ENCODE measurements at places on chromosomes 6 and 20.

DNA sequence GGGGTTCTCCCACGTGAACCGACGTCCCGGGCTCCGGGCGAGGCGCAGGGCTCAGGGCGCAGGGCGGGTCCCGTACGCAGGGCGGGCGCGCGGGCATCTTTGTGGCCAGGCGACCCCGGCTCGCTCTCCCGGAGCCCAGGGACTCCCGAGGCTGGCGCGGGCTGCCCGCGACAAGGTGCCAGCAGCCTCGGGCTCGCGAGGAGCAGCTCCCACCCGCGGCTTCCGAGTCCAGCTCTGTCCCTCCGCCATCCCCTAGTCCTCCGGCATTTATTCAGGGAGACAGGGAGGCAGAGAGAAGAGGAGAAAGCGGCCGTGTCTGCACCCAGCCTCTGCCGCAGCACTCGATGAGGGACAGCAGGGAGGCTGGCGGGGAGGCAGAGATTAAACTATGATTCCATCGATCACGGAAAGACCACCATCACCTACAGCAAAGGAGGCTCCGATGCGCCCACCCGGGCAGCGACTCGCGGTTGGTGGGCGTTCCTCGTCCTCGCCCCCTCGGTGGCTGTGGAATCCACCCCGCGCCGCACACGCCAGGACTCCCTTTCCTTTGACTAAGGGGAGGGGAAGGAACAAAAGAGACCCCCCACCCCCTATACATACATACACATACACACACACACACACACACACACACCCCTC is 1.1 kb downstream of the RGS17 start:
- DNase-seq: no peak

DNA sequence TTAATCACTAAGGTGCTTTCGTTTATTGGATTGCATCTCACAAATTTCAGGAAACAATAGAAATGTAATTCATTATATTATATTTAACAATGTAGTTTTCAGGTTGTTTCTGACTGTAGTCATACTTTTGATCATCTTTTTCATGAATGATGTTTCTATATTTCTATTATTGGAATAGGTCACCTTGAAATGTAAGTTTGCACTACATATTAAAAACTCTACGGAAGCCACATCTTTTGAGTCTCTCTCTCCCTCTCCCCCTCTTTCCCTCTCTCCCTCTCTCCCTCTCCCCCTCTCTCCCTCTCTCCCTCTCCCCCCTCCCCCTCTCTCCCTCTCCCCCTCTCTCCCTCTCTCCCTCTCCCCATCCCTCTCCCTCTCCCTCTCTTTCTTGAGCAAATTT is 131.3 kb upstream of the FBXL4 start:
- DNase-seq: no peak

GRCh38 chr6:167152862-167153261 is 4.9 kb downstream of the GPR31 start:
- DNase-seq: no peak

DNA sequence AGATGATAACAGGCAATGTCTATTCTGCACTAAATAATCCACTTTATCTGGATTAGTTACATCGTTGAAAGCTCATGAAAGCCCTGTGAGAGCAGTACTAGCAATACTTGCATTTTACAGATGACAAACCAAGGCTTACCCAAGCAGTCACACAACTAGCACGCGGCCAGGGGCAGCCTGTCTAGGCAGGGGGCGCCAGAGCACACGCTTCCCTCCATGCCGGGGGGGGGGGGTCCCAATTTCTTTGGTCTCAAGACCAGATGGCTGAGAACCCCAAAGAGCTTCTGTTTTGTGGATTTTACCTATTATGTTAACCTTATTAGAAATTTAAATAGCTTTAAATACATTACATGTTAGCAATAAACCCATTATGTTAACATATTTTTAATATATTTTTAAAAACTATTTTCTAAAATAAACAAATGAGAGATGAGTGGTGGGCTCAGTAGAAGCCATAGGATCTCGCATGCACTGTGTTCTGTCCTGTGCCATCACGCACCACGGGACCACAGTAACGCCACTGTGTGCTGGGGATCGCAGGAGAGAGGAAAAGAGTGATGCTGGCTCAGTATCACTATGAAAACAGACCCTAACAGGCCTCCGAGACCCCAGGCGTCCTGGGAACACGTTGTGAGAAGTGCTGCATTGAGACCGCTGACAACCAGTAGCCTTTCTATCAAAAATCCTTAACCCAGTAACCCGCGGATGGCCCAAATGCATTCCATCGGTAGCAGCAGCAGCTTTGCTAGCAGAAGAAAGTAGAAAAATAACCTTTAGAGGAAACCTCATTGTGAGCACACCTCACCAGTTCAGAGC is 5.3 kb upstream of the PRR18 start:
- DNase-seq: peak; percentile 69

- DNase-seq: no peak
Observed at GRCh38 chr6:44771647-44772415, 384.3 kb downstream of the CDC5L start.

GRCh38 chr6:91874971-91875370 is 1288.1 kb upstream of the MAP3K7 start:
- no peak for DNase-seq

- peak; percentile 55 for DNase-seq
Observed at GRCh38 chr20:24303393-24304170, 165.8 kb upstream of the SYNDIG1 start.

DNA sequence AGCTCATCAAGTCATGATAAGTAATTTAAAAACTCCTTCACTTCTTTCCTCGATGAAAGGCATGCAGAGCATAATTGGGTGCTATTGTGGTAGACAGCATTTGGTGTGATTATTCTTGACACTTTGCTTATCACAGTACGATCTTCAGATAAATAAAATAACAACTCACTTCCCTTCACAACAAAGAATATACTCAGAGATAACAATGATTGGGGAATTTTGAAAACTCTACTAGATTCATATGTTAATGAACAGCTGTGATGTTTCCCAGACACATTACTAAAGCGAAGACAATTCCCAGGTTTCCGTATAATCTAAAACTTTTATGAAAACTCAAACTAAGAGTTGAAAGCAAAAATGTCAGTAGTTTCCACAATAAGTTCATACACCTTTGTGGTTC is 670.6 kb upstream of the EPHA7 start:
- DNase-seq: no peak

GRCh38 chr20:58435237-58435636 is 46.2 kb downstream of the VAPB start:
- DNase-seq: no peak

GRCh38 chr6:6878887-6879585 is 228.7 kb upstream of the RREB1 start:
- DNase-seq: peak; percentile 51

Measured in choroid plexus epithelial cell (primary cell).